ENCODE measurements at places on chromosomes 7 and 10.

DNA sequence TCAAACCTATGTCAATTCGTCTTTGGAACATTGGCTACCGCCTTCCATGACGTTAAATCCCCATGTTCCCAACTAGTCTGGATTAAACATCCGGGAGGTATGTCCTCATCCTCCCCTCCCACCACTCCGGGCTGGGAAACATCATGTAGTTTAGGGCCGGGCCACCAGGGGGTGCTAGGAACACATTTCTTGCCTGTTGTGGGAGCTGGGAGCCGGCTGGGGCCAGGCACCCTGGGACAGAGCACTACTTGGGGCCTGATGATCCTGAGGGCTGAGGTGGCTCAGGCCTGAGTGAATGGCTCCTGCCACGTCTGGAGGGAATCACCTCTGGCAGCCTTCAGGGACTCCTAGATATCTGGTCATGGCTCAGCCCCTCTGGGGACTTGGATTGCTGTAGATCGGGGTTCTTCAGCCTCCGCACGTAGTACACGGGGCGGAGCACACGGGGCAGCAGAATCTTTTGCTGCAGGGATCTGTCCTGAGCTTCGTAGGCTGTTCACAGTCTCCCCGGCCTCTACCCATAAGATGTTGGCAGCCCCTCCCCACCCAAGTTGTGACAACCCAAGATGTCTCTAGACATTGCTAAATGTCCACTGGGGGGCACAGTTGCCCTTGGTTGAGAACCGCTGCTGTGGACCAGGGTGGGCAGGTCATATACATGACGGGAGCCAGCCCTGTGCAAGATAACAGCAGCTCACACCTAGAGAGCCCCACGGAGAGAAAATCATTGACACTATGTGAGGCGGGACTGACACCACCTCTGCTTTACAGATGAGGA lies 141.2 kb upstream of the ZNF716 start:
- DNase-seq = no peak

GRCh38 chr10:62597226-62597625 lies 207.3 kb upstream of the ADO start:
- no peak for DNase-seq

DNA sequence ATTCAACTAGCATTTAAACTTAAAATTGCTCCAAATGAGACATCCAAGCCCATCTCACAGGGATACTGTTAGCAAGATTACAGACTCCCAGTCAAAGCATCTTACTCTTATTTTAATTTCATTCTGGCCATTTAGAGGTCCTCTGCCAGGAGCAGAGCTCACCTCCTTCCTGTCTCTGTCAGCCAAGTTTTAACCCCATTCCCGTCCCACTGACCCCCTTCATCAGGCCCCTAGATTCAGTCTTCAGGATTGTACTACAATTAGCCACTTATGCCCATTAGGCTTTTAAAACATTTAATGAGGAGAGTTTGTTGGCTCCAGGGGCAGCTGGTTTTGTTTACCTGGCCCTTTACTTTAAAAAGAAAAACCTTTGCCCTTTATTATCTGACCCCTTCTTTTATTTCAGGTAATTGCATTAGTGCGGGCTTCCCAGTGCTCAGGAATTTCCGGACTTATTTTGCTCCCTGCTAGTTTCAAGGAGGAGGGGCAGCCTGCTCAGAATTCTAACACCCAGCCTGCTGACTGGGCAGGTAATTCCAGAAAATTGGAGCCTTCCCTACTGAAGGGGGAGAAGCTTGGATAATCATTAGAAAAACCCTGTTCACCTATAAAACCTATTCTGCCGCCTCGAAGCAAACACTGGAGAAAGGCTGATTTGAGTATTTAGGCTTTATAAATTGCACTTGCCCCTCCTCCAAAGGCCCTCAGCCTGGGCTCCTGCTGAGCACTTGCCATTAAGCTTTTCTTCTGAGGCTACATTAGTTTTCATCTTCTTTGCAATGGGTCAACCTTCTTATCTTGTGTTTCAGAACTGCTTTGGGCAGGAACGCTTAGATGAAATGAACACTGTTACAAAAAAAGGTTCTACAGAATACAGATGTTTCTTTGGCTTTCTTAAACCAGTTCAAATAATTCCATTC lies 200.5 kb upstream of the HPS1 start:
- no peak for DNase-seq

DNA sequence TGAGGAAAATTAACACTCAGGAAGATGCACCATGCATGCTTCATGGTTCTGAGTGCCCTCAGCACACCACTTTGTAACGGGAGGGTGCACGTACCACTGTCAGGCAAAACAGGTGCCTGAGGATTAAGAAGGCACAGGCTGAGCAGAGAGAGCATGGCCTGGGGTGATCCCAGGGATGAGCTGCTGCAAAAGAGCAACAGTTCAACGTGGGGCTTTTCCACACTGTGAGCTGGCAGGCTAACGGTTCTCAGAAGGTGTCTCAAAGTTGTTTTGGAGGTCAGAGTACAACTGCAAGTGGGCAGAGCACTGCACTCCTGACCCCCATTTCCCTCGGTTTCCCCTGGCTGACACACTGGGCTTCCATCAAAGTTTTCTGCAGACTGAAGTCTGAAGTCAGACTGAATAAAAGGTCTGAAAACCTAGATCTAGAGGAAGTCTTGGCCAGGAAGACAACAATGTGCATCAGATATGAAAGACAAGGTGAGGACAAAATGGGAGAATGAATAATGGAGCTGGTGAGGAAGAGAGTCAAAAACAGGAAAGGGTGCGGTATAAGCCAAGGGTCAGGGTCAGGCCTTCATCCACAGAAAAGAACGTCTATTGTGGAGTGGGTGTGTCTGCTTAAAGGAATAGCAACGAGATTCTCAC lies 20.5 kb downstream of the ZNF438 start:
- DNase-seq = no peak

GRCh38 chr7:145812218-145812617 lies 304.4 kb upstream of the CNTNAP2 start:
- no peak for DNase-seq

DNA sequence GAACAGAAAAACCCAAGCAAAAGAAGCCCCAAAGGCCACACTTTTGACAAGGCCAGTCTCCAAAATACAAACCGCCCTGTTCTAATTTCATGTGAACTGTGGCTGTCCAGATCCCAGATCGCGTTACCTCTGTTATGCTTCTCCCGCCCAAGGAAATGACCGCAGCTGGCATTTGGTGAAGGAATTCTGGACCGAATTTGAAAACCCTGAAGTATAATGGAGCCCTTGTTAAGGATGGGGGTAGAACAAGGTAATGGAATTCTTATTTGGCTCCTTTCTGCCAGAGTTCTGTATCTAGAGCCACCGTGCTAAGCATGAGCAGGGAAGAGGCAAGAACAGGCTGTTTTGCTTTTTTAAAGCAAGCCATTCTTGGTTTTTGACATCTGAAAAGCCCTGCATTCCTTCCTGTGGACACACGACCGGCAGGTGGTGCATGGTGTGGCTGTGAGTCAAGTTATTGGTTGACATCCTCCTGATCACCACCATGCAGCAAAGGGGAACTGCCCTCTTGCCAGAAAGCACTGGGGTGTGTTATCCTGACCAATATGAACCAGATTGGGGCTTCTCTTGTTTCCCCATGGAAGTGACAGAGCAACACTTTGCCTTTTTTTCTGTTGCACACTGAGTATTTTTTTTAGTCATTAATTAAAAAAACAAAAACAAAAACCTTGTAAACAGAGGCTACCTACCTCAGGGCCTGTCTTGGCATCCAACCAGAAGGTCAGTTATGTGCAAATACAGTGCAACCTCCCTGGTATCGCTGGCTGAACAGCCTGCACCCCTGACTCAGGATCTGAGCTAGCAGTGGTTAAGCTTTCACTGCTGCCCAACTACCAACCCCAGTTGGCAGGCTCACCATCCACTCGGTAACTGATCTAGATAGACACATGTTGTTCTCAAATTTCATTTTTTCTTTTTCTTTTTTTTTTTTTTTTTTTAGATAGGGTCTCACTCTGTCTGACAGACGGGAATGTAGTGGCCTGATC lies 14.2 kb downstream of the UCMA start:
- no peak for DNase-seq

DNA sequence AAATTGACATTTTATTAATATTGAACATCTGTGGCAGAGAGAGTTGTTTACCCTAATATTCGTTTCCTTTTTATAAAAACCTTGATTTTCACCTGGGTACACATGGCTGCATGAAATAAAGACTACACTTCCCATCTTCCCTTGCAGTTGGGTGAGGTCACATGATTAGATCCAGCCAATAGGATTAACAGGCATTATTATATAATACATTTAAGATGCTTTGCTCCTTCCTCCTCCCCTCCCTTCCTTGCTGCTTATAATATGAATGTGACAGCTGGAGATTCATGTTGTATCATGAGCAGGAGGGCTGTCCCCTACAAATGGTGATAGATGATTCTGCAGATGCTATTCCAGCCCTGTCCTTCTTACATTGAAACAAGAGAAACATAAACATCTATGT lies 146.6 kb downstream of the SH2D4B start:
- DNase-seq = no peak

- DNase-seq = no peak
These were observed at the start of gene CCDC3 for GRCh38 chr10:13001041-13001886. Gene CCDC3 (minus strand): TSS chr10:13001713. CDS start chr10:13001570, 143 bp downstream.
